ENCODE measurements at places on chromosomes 7 and 10. TPM values are rescaled to one million over a fixed set of nuclear protein-coding genes. Genes with fewer than 3 reads are reported as not detected.

DNA sequence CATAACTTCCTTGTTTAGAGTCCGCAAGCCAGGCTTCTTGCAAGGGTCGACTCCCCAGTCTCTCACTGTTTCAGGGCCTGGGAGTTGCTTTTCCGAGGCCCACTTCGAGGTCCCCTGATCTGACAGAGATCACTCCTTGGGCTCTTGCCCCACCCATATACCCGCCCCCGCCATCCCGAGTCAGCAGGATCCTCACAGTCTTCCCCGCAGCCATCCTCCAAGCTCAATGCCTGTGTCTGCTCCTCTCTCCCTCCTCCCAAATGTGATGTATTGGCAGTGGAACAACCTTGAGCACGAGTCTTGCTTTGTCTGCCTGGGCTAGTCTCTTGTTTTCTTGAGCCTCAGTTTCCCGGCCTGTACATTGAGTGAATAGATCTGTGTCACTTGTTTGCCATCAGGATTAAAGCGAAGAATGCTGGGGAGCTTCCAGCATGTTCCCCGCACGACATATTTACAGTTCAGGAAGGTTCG, 2.4 kb upstream of the HMX2 start:
- DNase-seq = no peak

DNA sequence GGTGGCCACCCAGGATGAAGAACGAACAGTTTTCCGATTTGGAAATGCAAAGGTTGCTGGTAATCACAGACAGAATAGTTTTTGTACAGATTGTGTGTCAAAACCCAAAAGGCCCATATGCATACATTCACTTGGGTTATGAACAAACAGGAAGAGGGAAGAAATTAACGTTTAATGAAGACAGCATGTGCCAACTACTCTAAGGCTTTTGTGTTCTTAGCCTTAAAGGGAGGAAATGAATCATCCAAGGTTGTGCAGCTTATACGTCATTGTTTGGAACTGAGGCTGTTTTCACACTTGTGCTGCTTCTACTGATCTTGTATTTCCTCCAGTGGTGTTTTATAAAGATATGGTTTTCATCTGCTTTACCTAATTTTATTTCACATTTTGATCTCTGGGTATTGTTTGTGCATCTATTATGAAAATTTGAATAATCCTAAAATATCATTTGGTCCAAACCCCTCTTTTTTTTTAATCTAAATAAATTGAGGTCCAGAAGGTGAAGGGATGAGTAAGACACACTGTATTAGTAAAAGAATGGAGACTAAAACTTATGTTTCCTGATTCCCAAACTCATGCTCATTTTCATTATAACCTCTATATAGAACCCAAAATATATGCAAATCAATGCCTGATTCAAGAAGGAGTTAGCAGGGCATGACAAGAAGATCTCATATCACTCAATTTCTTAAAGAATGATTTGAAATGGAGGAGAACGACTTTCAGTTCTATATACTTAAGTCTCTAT, 373.1 kb downstream of the THSD7A start:
- DNase-seq = no peak

DNA sequence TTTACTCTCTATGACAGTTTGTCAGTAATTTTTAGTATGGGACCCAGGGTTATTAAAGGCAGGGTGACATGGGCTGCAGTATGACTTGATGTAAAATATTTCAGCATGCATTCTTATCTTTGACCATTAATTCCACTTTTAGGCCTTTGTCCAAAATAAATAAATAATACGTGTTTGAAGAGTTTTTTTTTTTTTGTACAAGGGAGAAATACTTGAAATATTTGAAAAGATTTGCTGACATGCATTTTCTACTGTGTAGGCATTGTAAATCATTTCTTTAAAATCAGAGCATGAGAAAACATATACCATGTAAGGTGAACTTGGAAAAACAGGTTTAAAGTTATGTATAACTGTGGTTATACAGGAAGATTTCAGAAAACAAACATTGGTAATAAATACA, 23.5 kb downstream of the NRG3 start:
- DNase-seq = no peak

- DNase-seq = no peak
Measured at GRCh38 chr7:154415709-154416399, 363.7 kb downstream of the DPP6 start.

DNA sequence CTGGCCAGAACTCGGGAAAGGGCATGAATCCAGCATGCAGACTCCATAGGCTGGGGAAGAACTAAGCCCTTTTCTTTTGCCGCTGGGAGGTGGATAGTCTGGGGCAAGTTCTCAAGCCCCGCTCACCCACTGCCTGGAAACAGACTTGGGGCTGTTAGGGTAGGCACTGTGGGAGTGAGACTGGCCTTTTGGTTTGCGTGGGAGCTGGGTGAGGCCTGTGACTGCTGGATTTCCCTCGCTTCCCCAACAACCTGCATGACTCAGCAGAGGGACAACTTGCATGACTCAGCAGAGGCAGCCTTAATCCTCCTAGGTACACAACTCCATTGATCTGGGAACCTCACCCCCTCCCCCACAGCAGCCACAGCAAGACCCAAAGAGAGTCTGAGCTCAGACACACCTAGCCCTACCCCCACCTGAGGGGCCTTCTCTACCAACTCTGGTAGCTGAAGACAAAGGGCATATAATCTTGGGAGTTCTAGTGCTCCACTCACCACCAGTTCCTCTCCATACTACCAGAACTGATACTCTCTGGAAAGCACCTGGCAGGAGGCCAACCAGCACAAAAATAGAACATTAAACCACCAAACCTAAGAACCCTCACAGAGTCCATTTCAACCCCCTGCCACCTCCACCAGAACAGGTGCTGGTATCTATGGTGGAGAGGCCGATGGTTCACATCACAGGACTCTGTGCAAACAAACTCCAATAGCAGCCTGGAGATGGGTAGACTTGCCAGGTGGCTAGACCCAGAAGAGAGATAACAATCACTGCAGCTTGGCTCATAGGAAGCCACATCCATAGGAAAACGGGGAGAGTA, 81.4 kb upstream of the LAMB4 start:
- no peak for DNase-seq

DNA sequence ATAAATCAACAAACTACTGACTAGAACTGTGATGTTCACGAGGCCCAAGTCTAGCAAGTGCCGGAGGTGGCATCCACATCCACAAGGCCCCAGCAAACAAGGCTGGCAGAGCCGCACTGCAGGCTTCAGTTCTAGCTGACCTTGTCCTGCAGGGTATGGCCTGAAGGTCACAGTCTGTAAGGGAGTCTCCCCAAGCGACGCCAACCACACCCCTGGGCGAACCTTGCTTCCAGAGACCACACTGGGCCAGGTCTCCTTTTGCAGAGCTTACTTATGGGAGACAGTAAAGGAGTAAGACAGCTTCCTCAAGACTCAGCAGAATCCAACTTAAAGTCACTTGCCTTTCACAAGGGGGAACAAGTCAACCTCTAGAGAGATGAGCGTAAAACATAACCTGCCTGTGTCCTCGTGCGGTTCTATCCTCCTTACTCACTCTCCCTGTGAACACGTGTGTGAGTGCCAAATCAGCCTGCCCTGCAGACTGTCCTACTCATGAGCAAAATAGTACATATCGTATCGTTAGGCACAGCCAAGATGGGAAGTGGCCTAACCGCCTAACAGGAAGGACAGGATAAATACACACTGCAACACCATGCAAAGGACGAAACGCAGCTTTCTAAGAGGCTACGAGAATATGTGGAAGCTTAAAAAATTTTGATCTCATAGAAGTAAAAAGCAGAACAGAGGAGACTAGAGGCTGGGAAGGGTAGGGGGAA, 22.7 kb downstream of the FAM53B start:
- peak; percentile 78 for DNase-seq

DNA sequence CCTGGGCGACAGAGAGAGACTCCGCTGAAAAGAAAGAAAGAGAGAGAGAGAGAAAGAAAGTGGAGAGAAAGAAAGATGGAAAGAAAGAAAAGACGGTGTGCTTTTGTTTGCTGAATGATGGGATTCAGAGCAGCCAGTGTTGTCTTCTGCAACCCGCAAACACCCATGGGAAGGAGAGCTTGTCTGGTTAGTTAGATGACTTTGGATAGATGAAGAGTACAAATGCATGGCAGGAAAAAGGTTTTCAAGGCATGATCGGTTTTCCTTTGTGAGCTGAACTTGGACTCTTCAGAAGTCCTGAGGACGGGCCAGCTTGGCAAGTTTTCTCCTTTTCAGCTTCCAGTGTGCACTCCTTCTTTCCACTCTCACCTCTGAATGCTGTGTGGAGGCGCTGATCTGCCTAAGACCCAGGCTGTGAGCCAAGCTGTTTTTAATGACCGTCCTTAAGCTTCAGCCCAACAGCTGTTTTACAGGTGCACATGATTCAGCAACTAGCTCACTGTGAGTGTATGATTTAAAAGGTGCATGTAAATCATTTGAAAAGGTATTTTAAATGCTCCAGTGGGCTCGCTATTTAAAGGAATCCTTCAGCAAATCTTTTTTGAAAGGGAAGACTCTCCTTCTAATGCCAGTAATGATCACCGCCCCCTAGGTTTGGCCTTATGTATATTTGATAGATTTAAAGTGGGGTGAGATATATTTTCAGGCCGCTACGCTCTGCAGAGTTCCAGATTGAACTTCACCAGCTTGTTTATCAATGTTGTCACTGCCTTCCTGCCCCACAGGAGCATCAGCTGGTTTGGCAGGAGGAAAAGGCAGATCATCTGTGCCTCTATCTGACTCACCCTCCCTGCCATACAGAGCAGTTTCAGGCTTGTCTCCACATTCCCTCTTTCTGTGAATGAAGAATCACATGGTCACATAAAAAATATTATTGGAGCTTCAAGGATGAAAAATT, 115.0 kb downstream of the PLXDC2 start:
- DNase-seq = no peak

DNA sequence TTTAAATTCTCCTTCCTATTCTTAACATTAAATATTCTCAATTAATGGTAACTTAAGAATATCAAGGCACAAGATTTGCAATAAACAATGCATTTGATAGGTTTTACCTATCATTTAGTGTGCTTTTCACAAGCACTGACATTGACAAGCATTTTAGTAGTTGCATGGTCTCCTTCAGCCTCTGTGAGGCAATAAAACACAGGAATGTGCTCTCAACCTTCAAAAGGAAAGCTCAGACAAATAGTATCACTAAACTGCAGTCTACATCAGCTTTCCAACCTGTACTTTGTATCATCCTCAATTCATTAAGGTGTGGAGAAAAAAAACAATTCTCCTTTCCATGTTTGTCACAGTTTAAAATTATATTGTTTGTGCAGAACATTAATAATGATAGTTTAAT, 51.1 kb upstream of the TSPAN13 start:
- no peak for DNase-seq

DNA sequence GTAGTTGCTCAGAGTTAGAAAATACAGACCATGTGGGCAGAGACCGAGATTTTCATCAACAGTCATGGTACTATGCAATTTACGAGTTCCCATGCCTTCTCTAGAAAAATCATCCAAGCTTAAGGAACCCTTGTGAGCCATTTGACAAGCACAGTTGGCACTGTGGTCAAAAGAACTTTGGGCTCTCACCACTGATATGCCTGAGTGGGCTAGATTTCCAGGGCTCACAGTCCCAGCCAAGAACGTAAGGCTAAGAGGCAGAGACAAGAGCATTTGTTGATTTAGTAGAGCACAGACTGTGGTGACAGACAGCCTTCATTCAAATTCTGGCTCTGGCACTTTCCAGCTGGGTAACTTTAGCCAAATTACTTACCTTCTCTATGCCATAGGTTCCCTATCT, 407.0 kb downstream of the SORCS1 start:
- no peak for DNase-seq

DNA sequence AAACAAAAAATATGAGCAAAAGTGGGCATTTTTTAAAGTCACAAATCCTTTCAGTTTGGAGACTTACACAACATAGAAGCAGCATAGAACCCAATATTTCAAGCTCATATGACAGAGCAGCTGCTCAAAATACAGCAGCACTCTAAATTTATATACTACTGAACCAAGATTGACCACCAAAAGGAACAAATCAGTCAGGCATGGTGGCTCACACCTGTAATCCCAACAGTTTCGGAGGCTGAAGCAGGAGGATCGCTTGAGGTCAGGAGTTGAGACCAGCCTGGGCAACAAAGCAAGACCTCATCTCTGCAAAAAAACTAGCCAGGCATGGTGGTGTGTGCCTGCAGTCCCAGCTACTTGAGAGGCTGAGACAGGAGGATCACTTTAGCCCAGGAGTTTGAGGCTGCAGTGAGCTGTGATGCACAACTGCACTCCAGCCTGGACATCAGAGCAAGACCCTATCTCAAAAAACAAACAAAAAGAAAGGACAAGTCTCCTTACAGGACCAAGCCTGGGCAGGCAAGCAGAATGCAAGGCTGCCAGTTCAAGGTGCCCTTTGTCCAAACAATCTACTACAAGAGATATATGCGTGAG, 40.0 kb downstream of the PARD3 start:
- DNase-seq = no peak

DNA sequence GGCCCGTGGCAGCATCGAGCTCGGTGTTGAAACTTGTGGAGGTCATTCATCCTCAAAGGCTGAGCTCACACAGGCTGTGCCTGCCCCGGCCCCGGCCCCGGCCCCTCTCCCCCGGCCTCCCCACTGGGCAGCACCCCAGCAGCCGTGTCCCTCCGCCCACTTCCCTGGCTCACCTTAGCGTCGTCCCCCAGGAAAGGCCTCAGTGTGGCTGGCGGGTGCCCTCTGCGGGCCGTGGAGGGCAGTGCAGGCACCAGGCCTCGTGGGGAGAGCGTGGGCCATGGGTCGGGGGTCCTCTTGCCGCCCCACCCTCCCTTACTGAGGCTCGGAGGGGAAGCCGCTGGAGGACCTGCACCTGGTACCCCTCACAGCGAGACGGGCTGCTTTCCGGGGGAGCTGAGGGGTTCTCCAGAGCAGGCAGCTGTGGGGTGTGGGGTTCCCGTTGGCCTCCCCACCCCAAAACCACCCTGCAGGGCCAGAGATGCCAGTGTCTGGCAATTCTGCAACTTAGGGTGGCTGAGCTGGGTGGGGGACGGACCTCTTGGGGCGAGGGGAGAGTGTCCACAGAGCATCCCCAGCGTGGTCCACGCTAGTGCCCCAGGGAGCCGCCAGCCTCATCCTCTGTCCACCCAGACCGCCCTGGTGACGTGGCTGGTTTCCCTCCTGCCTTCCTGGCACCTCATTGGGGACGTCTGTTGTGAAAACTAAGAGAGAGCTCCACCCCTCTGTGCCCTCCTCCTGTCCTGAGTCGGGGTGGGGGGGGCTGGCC, 44.2 kb upstream of the DPYSL4 start:
- no peak for DNase-seq

DNA sequence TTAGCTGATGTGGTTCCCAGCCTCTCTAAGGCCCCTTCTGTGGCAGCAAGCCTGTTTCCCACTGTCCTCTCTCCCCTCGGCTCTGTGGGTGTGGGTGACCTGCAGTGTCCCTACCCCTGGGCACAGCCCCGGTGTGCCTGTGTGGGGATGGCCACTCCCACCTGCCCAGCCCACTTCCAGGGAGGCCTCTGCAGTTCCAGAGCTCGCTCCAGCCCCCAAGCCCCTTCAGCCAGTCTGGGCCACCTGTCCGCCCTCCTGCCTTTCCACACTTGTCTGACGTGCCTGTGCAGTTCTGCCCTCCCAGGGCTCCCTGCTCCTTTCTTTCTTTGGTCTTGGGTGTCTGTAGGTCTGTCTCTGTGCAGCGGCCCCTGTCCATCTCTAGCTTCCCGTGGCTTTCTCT, 127.0 kb upstream of the PPIF start:
- no peak for DNase-seq

Gene NPFFR1
- not detected for total RNA-seq

Gene RHOBTB1
- total RNA-seq = 13.6 TPM

Gene EGFR
- 33.8 TPM for total RNA-seq

Gene PTEN
- total RNA-seq = 96.3 TPM

Gene STEAP2
- total RNA-seq = 18.7 TPM

Gene MTERF1
- 5.0 TPM for total RNA-seq

Gene AKR1C3
- total RNA-seq = 64.4 TPM

Gene ELOVL3
- total RNA-seq = not detected

Gene SEPTIN7
- total RNA-seq = 171 TPM

Gene FAM131B
- total RNA-seq = 0.53 TPM

Gene SPOCK2
- total RNA-seq = 9.7 TPM

Gene IL6
- 37.3 TPM for total RNA-seq
